HS-27A (cell line): ENCODE measurements at places on chromosomes 16 and 17.

DNA sequence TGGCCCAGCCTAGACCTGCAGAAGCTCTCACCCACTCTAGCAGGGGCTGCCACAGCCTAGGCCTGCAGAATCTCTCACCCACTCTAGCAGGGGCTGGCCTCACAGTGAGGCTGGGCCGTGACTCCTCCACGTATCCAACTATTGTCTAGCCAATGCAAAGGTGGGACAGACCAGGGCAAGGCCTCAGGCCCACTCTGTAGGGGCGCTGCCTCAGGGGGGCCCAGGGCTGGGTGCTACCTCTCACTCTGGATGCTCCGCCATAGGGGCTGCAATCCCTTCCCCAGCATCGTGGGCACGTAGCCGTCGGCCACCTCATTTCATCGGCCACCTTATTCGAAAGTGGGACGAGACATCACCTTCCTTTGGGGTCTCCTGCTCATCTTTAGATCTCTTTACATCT is 51.7 kb downstream of the RPH3AL start:
- no peak for DNase-seq

- no peak for DNase-seq
These were observed 2.2 kb upstream of the C17orf58 start for GRCh38 chr17:67998466-67998865.

GRCh38 chr16:50195276-50195675 is 42.2 kb downstream of the TENT4B start:
- no peak for DNase-seq

GRCh38 chr16:85555719-85556455 is 57.2 kb upstream of the GSE1 start:
- DNase-seq = no peak

- no peak for DNase-seq
These were observed 2.1 kb upstream of the MAF start for GRCh38 chr16:79602628-79603014.
